ENCODE measurements at places on chromosomes 13 and 19.

DNA sequence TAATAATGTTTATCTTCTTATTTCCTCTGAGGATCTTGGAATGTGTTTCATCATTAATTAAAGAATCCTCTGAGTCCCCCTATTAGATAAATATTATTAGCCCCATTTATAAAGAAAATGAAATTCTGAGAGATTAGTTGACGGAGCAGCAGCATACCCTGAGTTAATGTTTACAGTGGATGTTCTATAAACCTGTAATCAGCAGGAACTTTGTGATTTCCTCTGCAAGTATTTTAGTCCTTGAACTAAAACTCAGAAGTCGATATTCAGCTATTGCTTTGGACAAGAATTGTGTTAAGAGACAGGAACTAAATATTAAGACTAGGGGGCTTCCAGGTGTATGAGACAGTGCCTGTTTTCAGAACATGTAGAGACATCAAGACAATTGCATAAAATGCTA lies 243.3 kb downstream of the DCT start:
- DNase-seq = no peak

DNA sequence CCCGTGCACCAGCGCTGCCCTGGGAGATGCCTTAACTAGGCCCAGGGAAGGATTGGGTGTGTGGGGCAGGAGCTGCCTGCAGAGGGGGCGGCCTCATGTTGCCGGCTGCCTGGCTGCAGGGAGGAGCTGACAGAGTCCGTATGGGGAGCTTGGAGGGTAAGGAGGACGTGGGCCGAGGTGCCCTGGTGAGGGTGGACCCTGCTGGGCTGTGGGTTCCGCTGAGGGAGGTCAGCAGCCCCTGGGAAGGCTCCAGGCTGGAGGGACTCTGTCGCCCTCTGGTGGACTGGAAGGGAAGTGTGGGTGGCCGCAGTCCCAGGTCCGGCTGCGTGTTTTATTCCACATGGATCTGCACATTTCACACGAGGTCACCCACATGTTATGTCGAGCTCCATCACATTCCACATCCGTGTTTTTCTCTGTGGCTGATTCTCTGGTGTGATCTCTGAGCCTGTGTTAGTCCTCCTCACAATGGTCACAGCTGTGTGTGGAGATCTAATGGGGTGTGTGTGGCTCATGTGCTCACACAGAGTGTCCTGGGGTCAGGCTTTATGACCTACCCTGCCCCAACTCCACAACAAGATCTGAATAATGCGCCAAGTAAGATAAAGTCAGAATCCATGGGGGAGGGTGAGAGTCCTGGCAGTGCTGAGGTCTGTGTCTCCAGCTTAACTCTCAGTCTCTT lies 1.8 kb upstream of the CEACAM8 start:
- DNase-seq = peak; percentile 10

- no peak for DNase-seq
Observed at GRCh38 chr19:12596927-12597548, 13.6 kb downstream of the ZNF490 start.

DNA sequence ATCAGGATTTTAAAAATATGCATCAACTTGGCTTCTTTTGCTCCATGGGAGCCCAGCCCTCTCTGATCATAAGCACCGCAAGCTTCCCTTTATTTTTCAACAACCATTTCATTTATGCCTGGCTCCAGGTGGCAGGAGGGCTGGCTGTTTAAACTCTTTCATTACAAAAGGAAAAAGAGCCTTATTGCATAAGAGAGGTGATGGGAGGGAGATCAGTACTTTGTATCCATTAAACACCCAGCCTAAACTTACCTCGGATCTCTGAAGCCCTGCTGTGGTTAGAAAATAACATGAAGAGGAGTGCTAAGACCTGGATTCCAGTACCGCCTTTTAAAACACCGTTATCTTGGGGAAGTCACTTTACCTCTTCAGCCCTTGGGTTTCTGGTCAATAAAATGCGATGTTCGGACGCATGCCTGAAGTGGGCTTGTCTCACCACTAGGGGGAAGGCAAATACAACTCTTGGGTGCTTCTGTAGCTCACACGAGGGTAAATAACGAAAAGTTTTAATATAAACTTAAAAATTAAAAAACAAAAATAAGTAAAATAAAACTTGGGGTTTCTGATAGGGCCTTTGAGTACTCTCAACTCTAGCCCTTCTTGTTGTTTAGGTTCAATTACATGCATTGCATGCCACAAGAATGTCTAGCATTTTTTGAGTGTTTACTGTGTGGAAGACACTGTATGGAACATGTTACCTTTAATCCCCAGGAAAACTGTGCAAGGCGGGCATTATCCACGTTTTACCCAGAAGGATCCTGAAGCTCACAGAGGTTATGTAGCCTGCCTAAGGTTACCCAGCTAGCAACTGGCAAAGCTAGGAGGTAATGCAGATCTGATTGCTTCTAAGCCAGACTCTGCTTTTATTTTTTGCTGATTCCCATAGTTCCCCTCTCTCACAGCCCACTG lies 240.3 kb downstream of the LMO7 start:
- no peak for DNase-seq

DNA sequence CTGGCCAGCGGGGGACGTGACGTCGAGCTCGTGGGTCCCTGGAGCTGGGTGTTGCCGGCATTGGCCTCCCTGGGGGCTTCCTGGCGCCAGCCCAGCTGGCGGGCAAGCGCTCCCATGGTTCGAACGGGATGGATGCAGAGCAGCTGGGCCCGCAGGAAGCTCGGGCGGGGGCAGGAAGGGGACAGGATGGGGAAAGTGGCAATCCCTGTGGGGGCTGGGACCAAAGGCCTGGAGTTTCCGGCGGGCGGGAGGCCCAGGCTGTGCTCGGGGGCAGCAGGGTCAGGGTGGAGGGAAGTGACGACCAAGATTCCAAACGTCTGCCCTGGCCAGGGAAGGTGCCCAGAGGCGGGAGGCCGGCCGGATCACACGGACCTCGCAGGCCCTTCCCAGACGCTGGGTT lies 19.3 kb downstream of the PALM start:
- DNase-seq = no peak

- no peak for DNase-seq
Observed at GRCh38 chr13:113949546-113949945, 24.3 kb downstream of the C13orf46 start.

DNA sequence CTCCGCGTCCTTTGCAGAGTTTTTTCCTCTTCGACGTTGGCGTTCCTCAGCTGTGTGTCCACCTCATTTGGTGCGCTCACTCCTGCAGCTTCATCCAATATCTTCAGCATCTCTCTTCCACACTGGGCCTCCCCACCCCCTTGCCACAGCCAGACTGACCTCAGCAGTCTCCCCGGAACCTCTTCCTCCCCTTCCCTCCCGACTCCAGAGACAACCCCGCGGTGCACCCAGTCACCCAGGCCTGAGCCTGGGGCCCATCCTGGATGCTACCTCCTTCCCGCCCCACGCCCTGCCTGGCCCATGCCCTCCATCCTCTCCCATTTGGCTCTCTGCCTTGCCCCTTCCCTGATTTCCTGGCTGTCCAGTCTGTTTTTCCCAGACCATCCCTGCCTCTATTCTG lies 8.1 kb upstream of the C5AR2 start:
- no peak for DNase-seq

DNA sequence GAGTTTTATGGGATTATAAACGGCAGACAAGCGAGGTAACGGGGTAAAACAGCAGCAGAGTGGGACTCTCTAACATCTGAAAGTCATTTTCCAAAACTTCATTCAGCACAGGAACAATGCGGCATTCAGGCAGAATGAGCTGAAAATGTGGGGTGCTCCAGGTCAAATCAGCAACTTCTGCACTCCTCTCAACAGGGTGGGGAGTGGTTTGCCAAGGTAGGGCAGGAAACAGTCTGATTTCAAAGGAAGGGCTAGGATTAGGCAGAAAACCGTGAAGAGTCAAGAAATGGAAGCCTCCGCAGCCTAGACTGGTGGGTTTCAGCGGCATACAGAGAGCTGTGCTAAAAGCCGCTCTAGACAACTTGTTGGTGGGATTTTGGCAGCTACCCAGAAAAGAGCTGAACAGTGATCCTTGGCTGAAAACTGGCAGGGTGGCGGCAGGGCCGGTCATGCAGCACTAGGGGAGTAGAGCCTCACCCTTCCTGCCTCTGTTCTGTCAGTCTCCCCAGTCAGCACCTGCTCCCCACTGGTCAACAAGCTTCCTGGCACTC lies 154.2 kb upstream of the KLF12 start:
- DNase-seq = no peak

DNA sequence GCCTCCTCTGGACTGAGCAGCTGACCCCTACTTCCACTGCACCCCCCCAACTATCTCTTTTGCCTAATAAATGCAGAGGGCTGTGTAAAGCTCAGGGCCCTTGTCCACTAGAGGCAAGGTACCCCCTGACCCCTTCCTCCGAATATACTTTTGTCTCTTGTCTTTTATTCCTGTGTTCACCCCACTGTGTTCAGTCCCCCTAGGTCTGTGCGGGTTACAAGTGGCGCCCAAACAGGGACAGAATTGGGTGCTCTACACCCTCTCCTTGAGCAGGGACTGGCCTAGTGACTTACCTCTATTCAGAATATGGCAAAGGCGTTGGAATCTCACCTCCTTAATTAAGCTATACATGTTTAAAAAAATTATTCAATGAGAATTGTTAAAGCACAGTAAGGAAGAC lies 15.0 kb downstream of the ZNF350 start:
- no peak for DNase-seq

GRCh38 chr19:48991873-48992580 lies 1.1 kb downstream of the GYS1 start:
- DNase-seq = no peak

- DNase-seq = no peak
Observed at GRCh38 chr13:45331123-45331619, 9.8 kb downstream of the TPT1 start.

- DNase-seq = no peak
Observed at GRCh38 chr19:34841780-34842179, 68.8 kb upstream of the ZNF599 start.

GRCh38 chr13:24234200-24234915 lies 73.8 kb downstream of the SPATA13 start:
- no peak for DNase-seq

DNA sequence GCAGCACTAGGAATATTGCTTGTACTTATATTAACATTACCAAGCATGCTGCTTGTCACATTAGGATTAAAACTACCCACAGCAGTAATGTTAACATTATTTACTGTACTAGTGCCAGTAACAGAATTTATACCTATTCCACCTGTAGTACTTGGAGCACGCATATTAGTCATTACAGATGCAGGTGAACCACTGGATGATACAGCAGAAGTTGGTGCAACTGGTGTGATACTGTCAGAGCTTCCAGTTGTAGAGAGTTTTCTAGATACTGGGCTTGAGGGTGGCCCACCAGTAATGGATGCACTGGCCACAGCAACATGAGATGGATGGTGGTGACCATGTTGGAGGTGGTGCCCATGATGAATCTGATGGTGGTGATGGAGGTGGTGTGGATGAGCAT lies 1.1 kb downstream of the TSC22D1 start:
- DNase-seq = no peak

- no peak for DNase-seq
Observed at GRCh38 chr13:25136880-25137787, 35.0 kb downstream of the AMER2 start.

GRCh38 chr19:55678121-55678671 lies 3.2 kb downstream of the EPN1 start:
- DNase-seq = no peak

DNA sequence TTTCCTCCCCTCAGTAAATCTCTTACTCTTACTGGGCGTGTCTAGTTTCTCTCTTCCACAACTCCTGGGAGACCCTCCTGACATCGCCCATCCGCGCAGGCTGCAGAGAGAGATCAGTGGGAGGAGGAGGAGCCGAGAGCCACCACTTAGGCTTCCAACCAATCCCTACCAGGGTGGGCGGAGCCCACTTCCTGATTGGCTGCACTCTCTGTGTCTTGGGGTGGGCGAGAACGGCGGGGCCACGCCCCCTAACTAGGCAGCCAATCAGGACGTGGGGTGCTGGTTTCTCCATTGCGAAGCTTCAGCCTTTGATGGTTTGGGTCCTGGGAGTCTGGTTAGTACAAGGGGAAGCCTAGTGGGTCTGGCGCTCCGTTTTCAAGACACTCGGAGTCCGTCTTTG lies at the start of gene PMIS2:
Gene PMIS2, plus strand, starts transcription at position 326 of the 400 bp plus-strand sequence. CDS start 87 bp downstream, outside the sequence.
- DNase-seq = no peak

GRCh38 chr19:49430678-49431329 lies 5.6 kb downstream of the GFY start:
- DNase-seq = no peak

DNA sequence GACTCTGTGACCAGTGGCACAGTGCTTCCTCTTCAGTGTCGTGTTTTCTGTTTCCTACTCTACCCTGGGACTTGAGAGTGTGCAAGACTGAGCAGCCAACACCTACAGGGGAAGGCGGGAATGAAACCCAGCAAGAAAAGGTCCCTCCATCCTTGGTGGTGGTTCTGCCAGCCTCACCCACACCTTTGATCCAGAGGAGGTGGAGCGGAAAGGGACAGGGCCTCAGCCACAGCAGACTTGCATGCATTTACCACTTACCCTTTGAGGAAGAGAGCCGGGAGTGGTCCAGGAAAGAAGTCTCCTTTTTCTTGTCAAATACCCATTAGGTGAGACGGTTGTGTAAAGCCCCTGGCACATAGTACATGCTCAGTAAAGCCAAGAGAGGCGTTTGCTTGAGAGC lies 164.8 kb upstream of the ZNF536 start:
- DNase-seq = no peak

DNA sequence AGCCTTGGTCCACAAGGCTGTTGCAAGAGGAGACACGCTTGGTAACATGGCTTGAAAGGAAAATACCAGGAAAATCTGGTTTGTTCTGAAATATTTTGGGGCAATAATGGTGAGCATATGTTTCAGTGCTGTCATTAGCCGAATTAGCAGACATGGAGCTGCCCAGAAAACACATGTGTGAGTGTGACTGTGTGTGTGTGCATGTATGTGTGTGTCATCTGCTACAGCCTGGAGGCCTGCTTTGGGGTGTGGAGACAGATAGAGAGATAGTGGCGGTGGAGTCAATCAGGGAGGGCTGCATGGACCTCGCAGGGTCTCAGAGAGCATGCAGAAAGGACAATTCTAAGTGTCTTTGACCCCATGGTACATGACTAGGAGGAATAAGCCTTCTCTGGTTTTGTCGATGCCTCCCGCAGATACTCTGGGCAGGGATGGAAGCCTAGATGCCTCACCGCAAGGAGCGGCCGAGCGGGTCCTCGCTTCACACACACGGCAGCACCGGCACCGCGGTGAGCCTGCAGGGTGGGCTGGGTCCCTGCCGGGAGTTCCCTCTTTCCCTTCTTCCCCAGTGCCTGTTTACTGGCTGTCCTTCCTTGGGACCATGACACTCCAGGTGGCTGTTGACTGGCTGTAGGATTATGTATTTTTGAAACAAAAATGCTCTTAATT lies 3.5 kb downstream of the KCTD15 start:
- no peak for DNase-seq

- no peak for DNase-seq
Observed at GRCh38 chr13:93004919-93005318, 221.7 kb upstream of the GPC6 start.

DNA sequence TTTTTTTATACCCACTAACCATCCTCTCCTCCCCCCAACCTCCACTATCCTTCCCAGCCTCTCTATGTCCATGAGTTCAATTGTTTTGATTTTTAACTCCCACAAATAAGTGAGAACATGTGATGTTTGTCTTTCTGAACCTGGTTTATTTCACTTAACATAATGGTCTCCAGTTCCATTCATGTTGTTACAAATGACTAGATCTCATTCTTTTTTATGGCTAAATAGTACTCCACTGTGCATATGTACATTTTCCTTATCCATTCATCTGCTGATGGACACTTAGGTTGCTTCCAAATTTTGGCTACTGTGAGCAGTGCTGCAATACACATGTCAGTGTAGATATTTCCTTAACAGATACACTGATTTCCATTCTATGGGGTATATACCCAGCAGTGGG lies 24.9 kb upstream of the ACP7 start:
- DNase-seq = no peak

GRCh38 chr13:38308736-38309135 lies 40.9 kb upstream of the UFM1 start:
- no peak for DNase-seq

GRCh38 chr19:33390908-33391630 lies 17.6 kb downstream of the CEBPG start:
- no peak for DNase-seq
